ENCODE measurements at places on chromosomes 13 and 19.

- DNase-seq, result no peak
Measured at GRCh38 chr19:44807162-44807561, 1.7 kb upstream of the BCAM start.

DNA sequence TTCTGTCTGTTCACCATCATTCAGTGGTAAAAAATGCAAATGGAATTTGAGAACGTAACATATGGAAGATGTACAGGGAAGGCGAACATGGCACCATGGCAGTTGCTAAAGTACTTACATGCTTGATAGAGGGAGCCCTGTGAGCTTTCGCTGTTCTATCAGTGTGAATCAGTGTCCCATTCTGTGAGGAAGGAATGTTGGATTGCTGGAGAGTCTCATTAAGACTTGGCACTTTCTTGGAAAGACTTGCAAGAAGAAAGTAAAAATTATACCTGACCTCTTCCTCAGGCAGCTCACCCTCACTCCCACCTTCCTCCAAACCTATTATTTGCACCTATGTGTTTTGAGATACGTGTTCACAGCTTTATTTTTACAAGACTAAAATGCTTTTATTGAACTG lies 43.5 kb downstream of the FREM2 start:
- DNase-seq, result peak; percentile 55

GRCh38 chr13:31885994-31886393 lies 145.6 kb upstream of the FRY start:
- peak; percentile 76 for DNase-seq

- no peak for DNase-seq
Measured at GRCh38 chr19:18604820-18605159, 1.8 kb downstream of the CRLF1 start.

- no peak for DNase-seq
Measured at GRCh38 chr19:56595548-56595899, 422 bp downstream of the ZNF71 start.

DNA sequence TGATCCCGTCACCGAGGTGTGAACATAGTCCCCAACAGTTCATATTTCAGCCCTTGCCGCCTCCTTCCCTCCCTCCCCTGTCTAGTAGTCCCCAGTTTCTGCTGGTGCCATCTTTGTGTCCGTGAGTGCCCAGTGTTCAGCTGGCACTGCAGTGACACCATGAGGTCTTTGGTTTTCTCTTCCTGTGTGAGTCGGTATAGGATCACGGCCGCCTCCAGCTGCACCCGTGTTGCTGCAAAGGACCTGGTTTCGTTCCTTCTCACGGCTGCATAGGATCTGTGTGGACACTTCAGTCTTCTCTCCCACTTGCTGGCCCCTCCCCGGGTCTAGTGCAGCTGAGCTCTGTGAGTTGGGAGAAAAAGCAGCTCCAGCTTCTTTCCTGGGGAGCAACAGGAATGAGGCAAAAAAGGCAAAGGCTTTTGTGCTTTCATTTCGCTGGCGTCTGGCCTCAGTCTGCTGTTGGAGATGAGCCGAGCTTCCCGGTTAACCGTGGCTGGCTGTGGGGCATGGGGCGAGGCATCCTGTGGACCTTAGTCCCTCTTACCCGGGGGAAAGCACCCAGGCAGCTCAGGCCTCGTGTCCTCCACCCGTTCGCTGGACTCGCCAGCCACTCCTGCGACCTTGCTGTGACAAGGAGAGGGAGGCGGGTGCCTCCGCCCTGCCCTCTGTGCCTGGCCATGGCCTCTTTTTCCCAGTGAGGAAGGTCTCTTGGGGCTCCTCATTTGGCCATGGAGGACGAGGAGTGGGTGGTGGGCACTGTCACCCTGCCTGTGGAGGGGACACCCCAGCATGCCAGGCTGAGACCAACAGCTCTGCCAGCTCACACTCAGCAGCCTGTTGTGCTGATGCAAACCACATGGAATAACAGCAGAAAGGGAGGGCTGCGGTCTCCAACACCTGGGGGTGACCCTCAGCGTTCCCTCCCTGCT lies 196.5 kb downstream of the TEX29 start:
- DNase-seq, result no peak

- no peak for DNase-seq
Measured at GRCh38 chr13:73268306-73268705, 209.5 kb downstream of the KLF5 start.

GRCh38 chr19:18519962-18520847 lies 1.7 kb downstream of the ELL start:
- DNase-seq, result peak; percentile 95

- peak; percentile 65 for DNase-seq
Measured at GRCh38 chr13:47126432-47126831, 229.6 kb upstream of the HTR2A start.

- no peak for DNase-seq
Measured at GRCh38 chr13:93270769-93271742, 44.4 kb downstream of the GPC6 start.

- no peak for DNase-seq
Measured at GRCh38 chr13:60986301-60986700, 429.3 kb downstream of the PCDH20 start.

DNA sequence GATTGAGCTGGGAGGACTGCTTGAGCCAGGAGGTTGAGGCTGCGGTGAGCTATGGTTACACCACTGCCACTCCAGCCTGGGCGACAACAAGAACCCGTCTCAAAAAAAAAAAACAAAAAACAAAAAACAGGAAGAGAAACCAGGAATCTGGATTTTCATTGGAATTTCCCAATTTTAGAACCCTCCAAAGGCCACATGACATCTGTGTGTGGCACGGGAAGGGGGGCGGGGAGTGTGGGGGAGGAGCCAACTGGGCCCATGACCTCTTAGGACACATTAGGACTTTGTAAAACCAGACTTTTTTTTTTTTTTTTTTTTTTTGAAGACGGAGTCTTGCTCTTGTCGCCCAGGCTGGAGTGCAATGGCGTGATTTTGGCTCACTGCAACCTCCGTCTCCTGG lies 21.2 kb upstream of the MYDGF start:
- DNase-seq, result no peak

DNA sequence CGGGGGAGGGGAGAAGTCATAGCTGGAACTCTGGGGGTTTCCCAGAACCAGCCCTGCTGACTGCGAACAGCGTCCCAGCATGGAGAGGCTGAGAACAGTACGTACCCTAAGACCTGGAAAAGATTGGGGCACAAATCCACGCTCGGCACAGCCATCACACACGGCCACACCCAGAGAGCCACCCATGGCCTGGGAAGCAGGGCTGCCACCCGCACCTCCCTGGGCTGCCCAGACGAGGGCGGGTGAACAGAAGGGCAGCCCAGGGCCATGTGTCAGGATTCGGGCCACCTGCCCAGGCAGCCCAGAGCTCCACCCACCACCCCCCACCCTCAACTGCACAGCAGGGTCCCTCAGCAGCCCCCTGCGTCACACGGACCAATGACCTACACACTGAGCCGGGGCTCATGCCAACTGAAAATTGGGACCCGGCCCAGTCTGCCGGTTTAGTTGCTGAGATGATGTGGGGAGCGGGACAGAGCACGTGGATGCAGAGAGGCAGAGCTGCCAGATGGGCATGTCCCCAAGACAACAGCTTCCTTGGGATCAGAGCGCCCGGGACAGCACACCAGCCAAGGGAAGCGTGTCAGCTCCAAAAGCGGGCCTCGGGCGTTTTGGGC lies 8.5 kb downstream of the UBXN6 start:
- no peak for DNase-seq

DNA sequence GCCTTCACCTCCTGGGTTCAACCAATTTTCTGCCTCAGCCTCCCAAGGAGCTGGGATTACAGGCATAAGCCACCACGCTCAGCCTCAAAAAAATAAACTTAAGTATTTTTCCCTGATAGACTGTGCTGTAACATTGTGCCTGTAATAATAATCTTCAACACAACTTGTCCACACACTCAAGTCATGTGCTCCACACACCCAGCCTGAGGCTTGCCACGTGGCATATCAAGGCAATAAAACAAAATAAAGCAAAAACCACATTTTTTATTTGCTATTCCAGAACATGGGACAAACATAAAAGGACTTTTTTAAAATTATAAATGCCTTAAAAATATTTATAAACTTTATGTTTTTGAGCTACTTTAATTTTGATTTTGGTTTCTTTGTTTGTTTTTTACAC lies 115.8 kb downstream of the NALCN start:
- no peak for DNase-seq

- no peak for DNase-seq
Measured at GRCh38 chr13:70310396-70311119, 202.3 kb upstream of the KLHL1 start.

- no peak for DNase-seq
Measured at GRCh38 chr19:4443188-4443587, 14.4 kb downstream of the UBXN6 start.

DNA sequence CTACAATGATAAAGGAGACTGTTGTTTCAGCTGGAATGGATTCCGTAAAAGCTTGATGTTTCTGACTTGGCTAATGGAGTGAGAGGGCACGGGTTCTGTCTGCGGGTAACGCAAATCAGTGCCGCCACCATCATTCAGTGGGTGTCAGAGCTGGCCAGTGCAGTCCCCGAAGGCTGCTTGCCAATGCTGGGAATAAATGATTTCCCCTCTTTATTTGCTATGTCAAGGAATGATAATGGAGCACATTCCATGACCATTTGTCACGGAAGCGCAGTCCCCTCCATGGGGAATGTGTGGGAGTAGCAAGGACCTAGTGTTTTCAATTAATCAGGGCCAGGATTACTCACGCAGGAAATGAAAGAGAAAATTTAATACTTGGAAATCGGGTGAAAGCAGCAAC lies 899.3 kb downstream of the UQCRFS1 start:
- DNase-seq, result no peak

- DNase-seq, result peak; percentile 85
Measured at GRCh38 chr13:93248627-93249047, 22.0 kb downstream of the GPC6 start.

DNA sequence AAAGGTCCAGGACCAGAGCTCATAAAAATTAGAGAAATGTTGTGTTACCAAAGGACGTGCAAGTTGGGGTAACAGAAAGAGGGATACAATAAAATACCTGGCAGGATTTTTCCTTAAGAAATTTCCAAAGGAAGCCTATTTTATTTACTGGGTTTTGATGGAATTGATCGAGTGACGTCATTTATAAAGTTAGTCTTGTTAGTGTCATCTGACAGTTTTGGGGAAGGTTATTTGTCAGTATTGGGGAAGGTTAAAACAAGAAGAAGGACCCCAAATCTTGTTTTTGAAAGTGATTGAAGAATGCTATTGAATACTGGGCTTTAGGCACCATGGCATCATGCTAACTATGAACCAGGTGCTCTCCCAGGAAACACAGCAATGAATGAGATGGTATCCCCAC lies 287.9 kb downstream of the HS6ST3 start:
- DNase-seq, result no peak

DNA sequence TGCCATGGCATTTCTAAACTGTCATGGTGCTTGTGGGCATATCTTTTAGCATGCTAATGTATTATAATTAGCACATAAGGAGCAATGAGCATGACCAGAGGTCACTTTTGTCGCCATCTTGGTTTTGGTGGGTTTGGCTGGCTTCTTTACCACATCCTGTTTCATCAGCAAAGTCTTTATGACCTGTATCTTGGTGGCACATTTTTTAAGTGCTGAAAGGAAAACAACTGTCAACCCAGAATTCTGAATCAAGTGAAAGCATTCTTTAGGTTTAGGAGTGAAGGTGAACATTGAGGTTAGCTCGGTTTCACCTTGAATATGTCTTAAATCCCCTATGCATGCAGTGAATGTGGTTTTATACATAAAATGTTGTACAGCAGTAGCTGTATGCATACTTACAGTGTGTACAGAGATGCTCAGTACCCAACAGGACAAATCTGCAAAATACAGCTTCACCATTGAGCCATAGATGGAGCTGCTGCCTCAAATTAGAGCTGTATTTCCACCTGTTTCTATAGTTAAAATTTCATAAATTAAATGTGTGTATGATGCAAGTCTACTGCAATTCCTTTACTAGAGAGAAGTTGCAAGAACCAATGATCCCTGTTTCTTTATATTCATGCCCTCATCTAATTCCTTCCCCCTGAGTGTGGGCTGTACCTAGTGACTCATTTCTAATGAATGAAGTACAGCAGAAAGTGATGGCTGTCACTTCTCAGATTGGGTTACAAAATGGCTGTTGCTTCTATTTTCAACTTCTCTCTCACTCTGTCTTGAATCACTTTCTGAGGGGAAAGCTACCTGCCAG lies 25.2 kb upstream of the IGSF23 start:
- no peak for DNase-seq

DNA sequence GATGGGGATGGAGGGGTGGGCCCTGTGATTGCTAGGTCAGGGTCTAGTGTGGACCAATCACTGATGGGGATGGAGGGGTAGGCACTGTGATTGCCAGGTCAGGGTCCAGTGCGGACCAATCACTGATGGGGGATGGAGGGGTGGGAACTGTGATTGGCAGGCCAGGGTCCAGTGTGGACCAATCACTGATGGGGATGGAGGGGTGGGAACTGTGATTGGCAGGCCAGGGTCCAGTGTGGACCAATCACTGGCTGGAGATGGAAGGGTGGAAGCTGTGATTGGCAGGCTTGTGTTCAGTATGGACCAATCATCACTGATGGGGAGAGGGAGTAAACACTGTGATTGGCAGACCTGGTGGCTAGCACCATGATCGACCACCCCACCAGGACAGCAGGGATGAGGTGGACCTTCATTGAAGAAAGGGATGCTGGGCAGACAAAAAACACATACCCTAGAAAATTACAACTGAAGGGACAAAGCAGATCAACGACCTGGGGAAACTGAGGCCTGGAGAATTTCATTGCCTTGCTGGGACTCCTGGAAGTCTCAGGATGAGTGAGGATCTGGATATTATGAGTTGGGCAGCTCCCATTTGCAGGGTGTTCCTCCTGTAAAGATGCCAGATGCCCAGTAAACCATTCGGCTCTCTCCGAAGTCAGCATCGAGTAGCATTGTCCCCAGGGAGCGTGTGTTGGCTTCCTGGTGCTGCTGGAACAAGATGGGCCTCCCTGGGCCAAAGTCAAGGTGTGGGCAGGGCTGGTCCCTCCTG lies 15.5 kb downstream of the TMPRSS9 start:
- DNase-seq, result no peak

DNA sequence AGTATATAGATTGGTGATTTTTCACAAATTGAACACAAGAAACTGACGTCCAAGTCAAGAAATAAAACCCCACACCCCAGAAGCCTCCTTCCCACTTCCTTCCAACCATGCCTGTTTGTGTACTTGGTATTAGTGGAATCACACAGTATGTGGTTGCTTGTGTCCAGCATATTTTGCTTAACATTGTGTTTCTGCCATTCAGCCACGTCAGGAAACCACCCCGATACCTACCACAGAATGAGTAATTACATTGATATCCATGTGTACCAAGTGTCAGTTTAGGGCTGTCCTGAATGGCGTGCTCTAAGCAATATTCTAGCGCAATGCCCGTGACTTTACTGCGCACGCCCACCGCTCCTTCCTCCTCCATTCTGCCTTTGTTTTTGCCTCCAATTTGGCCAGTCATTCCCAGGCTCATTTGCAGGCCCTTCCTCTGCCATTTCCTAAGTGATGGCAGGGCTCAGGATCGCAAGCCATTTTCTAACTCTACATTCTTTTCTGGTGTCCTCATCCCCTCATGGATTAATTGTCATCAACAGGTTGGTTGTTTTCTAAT lies 25.9 kb upstream of the MPHOSPH8 start:
- no peak for DNase-seq

GRCh38 chr19:33269016-33269415 lies 33.3 kb downstream of the CEBPA start:
- no peak for DNase-seq

GRCh38 chr13:69458013-69458412 lies 649.6 kb upstream of the ATXN8OS start:
- DNase-seq, result no peak

GRCh38 chr13:51833980-51834379 lies 11.0 kb downstream of the TMEM272 start:
- peak; percentile 41 for DNase-seq

- DNase-seq, result peak; percentile 40
Measured at GRCh38 chr13:83452292-83452950, 429.9 kb downstream of the SLITRK1 start.

All from islet precursor cell (in vitro differentiated cells).